Calu3 (cell line): ENCODE measurements at places on chromosomes 6 and 20.
A peak's percentile ranks its signal among the peaks of the same experiment; 100 is the strongest.

DNA sequence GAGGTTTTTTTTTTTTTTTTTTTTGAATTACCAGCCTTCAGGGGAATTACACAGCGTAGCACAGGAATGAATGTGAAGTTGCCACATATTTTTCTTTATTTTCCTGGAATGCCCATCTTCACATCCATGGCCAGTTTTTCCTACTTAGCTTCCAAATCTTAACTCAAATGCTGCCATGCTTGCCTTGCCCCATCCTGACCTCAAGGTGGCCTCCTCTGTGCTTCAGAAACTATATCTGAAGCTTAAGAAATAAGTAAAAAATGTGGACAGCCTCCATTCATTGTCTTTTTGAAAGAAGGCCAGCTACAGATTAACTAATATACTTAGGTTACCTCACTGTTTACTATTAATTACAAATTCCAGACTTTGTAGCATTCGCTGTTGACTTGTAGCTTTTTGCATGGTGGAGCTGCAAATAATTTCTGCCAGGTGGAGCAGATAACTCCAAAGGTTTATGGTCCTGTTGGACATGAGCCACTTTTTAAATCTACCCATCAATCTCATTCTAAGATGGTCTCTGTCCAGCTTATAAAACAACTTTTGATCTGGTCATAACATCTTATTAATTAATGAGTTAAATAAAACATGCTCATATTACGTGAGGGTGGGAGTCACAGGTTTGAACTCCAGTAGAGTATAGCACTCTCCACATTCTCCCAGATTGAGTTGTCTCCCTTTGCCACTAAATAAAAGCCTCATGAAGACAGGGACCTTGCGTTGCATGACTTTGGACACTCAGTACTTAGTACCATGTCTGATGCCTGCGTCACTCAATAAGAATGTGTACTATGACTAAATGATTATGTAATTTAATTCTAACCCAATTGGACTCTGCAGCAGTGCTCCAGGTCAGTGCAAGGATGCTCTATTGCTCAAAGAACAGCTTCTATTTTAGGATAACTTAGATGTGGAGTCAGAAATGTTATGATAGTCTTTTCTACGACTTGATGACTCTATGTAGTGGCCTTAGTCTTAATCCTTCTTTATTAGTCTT, 678.6 kb upstream of the CITED2 start:
- DNase-seq = no peak

DNA sequence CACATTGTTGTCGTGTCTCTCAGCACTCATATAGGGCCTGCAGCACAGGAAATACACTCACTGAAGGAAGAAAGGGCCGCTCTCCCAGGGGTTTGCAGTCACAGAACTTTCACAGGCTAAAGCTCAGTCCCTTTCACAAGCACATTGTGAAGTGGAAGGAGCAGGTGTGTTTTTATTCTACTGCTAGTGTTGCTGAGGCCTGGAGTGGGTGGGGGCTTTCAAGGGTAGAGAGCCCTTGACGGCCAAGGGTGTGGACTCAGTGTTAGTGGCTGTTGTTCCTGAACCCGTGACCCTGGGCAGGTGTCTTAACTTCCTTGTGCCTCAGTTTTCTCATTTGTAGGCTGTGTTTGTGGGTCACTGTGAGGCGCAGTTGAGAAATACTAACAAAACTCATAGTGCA, 66.2 kb upstream of the SLC22A1 start:
- DNase-seq = no peak

- no peak for DNase-seq
These were observed 113.3 kb upstream of the SLC2A12 start for GRCh38 chr6:134165561-134166201.

- no peak for DNase-seq
These were observed 55.0 kb upstream of the TGM3 start for GRCh38 chr20:2240835-2241234.

GRCh38 chr6:28643017-28643740, 117.5 kb downstream of the GPX5 start:
- peak; percentile 58 for DNase-seq

DNA sequence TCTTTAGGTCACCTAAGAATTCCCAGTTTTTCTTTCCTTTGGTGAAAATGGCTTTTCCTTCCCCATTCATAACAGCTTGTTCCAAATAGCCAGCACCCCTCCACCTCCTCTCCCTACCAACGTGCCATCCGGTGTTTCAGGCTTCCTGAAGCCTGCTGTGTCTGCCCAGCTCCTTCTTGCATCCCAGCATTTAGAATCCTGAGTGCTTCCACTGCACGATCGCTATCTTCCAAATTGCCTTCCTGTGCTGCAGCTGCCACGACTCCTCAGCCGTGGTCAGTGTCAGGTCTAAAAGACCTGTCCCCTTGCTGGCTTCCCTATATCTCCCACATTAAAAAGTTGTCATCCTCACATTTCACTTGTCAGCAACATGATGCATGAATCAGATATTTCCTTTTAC, 550.3 kb upstream of the JARID2 start:
- DNase-seq = no peak

- peak; percentile 64 for DNase-seq
These were observed 111.7 kb upstream of the NEDD9 start for GRCh38 chr6:11343963-11344723.
